ENCODE measurements at places on chromosomes 1 and 21. TPM values are rescaled to one million over a fixed set of nuclear protein-coding genes. Genes with fewer than 3 reads are reported as not detected.

DENND2D gene
- total RNA-seq, result 2.3 TPM

EDN2 gene
- not detected for total RNA-seq

S100A3 gene
- not detected for total RNA-seq

SNX7 gene
- total RNA-seq, result 36.7 TPM

ETNK2 gene
- 69.9 TPM for total RNA-seq

PLPPR4 gene
- 126 TPM for total RNA-seq

SLC44A3 gene
- total RNA-seq, result 5.1 TPM

LZIC gene
- total RNA-seq, result 66.9 TPM

S100A4 gene
- total RNA-seq, result 3.2 TPM

LINGO4 gene
- 0.23 TPM for total RNA-seq

SUSD4 gene
- total RNA-seq, result 50.1 TPM

CCDC17 gene
- 0.46 TPM for total RNA-seq

RORC gene
- total RNA-seq, result 0.23 TPM

KIF2C gene
- 6.5 TPM for total RNA-seq

FBXO44 gene
- total RNA-seq, result 51.0 TPM

GJA9 gene
- not detected for total RNA-seq

TTC22 gene
- total RNA-seq, result 1.2 TPM

MAP10 gene
- total RNA-seq, result 8.1 TPM

FMO2 gene
- total RNA-seq, result 1.2 TPM

NBPF6 gene
- total RNA-seq, result not detected

MPZ gene
- total RNA-seq, result 1.2 TPM

TMEM200B gene
- total RNA-seq, result 1.8 TPM

UBXN10 gene
- total RNA-seq, result 7.4 TPM

RCC1 gene
- 13.1 TPM for total RNA-seq

KRTAP13-2 gene
- not detected for total RNA-seq

SPRR3 gene
- not detected for total RNA-seq

LDLRAD1 gene
- total RNA-seq, result not detected

CD1B gene
- not detected for total RNA-seq

FAM43B gene
- 8.5 TPM for total RNA-seq

LCE1C gene
- not detected for total RNA-seq

GPR37L1 gene
- total RNA-seq, result 6.5 TPM

C1orf115 gene
- 9.7 TPM for total RNA-seq

CENPL gene
- total RNA-seq, result 16.8 TPM

SPAG17 gene
- 8.8 TPM for total RNA-seq

CR1 gene
- 0.46 TPM for total RNA-seq

SERINC2 gene
- total RNA-seq, result 1.4 TPM

MSH4 gene
- 1.6 TPM for total RNA-seq

OR2L5 gene
- total RNA-seq, result 1.8 TPM

ERG gene
- 2.5 TPM for total RNA-seq

ASCL5 gene
- 0.23 TPM for total RNA-seq

RHCE gene
- total RNA-seq, result 1.4 TPM

ZFYVE9 gene
- 86.5 TPM for total RNA-seq

Data from diencephalon (tissue), 1 donor.